MCF 10A (cell line): ENCODE measurements at places on chromosomes 2 and 18. TPM values are rescaled to one million over a fixed set of nuclear protein-coding genes. Genes with fewer than 3 reads are reported as not detected.

DNA sequence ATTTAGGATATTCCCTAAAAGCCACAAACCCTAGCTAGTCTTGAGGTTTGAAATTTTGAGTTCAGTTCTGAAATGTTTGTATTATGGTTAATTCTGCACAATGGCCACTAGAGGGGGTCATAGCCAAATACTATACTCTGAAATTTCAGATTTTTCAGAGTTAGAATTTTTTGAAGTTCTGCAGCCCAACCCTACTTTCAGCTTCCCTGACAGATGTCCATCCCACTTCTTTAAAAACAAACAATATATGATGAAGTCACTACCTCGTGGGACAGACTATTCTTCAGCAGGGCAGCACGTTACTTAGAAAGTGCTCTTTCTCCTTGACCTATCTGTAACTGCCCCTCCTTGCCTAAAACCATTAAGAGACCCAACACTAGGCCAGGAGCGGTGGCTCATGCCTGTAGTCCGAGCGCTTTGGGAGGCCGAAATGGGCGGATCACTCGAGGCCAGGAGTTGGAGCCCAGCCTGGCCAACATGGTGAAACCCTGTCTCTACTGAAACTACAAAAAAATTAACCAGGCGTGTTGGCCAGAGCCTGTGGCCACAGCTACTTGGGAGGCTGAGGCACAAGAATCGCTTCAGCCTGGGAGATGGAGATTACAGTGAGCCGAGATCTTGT, 48.2 kb upstream of the PAPOLG start:
- peak; percentile 65 for DNase-seq

GRCh38 chr2:143730953-143731260, 601.7 kb downstream of the ARHGAP15 start:
- no peak for DNase-seq

DNA sequence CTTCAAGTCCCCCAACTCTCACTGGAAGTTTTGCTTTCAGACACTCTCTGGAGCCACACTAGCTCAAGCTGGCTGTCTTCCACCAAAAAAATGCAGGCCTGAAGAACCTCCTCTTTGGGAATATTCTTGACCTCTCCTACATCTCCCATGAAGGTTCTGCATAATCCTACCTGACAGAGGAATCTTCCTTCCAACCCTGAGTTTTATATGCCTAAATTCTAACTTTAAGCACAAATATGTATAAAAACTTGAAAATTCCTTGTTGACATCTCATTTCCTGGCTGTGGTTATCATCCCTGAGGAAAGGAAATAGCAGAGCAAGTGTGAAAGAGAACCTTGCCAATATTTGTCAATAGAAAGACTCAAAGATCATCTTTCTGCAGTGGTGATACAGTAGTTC, 249.0 kb downstream of the LPIN1 start:
- DNase-seq: no peak

DNA sequence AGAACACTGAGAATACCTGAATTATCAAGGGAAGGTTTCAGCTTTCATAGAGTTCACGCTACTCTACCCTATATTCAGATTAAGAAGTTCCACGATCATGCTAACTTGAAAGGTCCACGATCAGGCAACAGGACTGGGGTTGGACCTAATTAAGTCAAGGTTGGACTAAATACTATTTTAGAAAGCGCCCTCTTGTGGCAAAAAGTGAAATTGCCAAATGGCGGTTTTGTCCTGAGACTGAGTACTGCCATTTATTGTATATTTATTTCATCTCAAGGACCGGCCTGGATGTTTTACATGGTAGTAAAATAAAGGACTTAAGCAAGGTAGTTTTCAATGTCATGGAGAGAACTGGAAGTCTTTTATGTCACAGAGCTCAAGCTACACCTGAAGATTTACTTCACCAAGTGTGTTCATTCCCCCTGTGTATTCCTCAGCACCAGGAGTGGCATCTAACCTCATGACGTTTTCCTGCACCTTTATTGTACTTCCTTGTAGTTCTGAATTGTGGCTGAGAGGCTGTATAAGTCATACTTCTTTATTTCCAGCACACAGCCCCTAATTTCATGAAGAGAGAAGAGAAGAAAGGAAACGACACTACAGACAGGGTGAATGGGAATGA, 56.8 kb downstream of the SRD5A2 start:
- DNase-seq: peak; percentile 70

SP140 gene
- 0.61 TPM in 1 of 2 replicates, not detected in the other for total RNA-seq

- DNase-seq: no peak
Observed at GRCh38 chr18:44090453-44090852, 590.2 kb upstream of the SETBP1 start.
